Cardiac septum (tissue), 1 donor: ENCODE measurements at places on chromosomes 2 and 18. TPM values are rescaled to one million over a fixed set of nuclear protein-coding genes. Genes with fewer than 3 reads are reported as not detected.

Gene SLC4A3
- 396 TPM for total RNA-seq

Gene DYNC1I2
- total RNA-seq: 75.8 TPM

Gene SNRPD1
- total RNA-seq: 24.0 TPM

Gene ACVR1C
- 0.59 TPM for total RNA-seq

Gene HPCAL1
- total RNA-seq: 21.6 TPM

Gene GALNT14
- total RNA-seq: 0.48 TPM

Gene CAVIN2
- 145 TPM for total RNA-seq

Gene GRB14
- 2.2 TPM for total RNA-seq

Gene CYP20A1
- total RNA-seq: 13.1 TPM

Gene DSEL
- 3.4 TPM for total RNA-seq

Gene MAL
- 8.3 TPM for total RNA-seq

Gene BABAM2
- total RNA-seq: 63.4 TPM

Gene NT5DC4
- not detected for total RNA-seq

Gene PSMA8
- not detected for total RNA-seq

Gene TWIST2
- total RNA-seq: 0.83 TPM

Gene PAX3
- total RNA-seq: 0.19 TPM
